ENCODE measurements at places on chromosomes 13 and 19. TPM values are rescaled to one million over a fixed set of nuclear protein-coding genes. Genes with fewer than 3 reads are reported as not detected.

DNA sequence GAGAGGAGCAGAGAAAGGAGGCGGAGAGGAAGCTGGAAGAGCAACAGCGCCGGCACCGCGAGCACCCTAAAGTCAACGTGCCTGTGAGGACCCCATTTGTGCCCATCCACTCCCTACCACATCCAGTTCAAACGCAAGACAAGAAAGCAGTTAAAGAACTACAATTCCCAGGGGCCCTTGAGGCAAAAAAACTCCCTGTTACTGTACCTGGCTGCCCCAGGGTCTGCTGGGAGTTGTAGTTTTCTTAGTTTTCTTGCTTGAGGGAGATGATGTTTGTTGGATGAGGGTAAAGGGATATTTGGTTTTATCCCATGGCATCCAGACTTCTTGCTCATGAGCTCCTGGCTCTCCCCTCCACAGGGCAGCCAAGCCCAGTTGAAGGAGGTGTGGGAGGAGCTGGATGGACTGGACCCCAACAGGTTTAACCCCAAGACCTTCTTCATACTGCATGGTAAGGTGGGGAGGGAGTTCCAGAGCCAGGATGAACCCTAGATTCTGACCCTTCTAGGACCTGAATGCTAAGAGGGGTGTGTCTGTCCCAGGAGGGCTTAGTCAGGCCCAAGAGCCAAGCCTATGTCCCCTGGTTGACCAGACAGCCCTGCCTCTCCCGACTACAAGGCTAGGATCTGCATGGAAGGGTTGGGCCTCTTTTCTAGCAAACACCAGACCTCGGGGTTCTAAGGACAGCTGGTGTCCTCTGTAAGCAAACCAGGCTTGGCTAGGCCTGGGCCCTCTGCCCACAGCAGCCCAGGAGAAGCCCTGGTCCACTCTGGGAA, 13.2 kb downstream of the NUCB1 start:
- DNase-seq: no peak

GRCh38 chr13:43016226-43016625, 7.2 kb upstream of the DNAJC15 start:
- no peak for DNase-seq

Gene CCL25
- total RNA-seq: 10.4 TPM

DNA sequence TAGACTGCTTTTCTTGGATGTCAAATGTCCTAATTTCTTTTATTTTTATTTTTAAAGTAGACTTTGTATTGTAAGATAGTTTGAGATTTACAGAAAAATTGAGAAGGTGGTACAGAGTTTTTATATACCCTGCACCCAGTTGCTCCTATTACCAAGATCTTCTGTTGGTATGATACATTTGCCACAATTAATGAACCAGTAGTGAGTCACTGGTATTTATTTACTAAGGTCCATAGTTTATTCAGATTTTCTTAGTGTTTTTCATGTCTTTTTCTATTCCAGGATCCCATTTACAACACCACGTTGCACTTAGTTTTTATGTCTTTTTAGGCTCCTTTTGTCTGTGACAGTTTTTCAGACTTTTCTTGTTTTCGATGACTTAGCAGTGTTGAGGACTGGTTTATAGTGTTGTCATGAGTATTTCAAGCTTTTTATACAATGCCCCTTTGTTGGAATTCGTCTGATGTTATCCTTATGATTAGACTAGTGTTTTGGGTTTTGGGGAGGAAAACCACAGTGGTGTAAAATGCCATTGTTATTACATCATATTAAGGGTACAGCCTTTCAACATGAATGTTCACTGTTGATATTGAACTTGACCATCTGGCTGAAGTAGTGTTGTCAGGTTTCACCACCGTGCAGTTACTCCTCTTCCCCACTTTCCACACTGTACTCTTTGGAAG, 35.9 kb downstream of the COG3 start:
- DNase-seq: no peak

- no peak for DNase-seq
These were observed 19.6 kb downstream of the C2CD4C start for GRCh38 chr19:389255-389934.
